ENCODE measurements at places on chromosomes 6 and 20.
A peak's percentile ranks its signal among the peaks of the same experiment; 100 is the strongest.

DNA sequence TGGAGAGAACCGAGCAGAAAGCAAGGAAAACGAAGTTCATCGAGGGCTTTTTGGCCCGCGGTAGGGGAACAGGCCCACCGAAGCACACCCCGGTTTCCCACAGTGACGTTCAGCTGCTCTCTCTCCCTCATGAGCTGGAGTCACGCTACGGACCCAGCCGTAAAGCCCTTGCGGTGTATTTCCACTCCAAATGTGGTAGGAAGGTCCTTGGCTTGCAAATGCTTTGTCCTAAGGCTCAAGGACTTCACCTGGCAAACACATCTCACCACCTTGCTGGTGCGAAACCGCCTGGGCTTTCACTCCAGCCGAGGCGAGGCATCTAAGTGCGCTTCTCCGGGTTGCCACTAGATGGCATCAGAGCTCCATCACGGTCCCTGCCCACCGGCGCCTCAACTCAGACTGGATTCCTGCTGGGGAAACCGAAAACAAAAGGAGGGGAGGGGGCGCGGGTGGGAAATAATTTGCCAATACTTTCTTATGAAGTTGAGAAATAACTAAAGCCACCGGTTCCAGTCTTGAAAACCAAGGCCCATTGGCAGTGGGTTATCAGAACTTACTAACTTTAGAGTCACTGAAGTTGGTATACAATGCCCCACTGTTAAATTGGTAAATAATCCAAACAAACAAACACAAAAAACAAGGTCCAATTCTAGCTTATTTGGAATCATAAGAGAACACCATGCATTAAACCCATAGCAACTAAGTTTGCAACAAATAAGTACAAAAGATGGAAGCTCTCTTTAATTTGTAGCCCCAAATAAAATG lies 13.4 kb upstream of the FOXC1 start:
- peak; percentile 49 for DNase-seq

- DNase-seq = no peak
Observed at GRCh38 chr6:163496205-163496604, 81.7 kb downstream of the QKI start.

DNA sequence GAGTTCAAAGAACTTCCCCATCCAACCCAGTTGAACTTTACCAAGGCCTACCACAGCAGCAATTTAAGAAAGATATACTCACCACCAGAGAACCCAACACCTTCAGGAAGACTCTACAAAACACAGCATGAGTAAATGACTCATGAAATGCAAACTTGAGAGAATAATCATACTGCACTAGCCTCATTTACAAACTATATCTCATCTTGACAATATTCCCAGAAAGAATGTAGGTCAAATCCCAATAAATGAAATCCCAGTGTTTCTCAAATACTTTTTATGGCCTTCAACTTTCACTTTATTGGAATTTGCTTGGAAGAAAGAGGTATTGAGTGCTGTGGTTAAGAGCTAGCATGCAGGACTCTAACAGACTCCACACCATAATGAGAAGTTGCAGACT lies 60.0 kb downstream of the FYN start:
- DNase-seq = no peak

- DNase-seq = no peak
Observed at GRCh38 chr6:157813750-157814455, 9.1 kb upstream of the SNX9 start.

DNA sequence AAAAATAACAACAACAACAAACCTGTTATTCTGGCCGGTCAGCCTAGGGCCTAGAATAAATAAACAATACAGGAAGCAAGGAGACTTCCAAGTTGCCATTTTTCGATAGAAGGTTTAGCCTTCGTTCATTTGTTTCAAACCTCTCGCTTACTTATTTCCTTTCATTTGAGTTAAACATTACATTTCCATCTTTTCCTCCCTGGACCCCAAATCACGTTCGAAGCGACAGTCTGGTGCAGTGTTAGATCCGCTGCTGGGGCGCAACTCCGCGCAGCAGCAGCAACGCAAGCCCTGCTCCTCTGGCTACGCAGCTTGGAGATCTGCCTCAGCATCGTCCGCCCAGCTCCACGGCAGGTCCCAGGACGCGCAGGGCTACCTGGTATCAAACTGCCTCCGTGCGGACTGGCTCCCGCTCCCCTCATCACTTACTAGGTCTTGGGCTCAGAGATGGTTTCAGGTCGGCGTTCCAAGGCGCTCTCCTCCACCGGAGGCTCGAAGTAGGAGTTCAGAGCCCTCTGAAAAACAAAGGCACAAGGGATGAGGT lies 530 bp downstream of the TDP2 start:
- DNase-seq = no peak

GRCh38 chr6:117117652-117118051 lies 147.7 kb upstream of the VGLL2 start:
- DNase-seq = no peak

GRCh38 chr6:17268114-17268513 lies 13.0 kb upstream of the RBM24 start:
- DNase-seq = no peak

DNA sequence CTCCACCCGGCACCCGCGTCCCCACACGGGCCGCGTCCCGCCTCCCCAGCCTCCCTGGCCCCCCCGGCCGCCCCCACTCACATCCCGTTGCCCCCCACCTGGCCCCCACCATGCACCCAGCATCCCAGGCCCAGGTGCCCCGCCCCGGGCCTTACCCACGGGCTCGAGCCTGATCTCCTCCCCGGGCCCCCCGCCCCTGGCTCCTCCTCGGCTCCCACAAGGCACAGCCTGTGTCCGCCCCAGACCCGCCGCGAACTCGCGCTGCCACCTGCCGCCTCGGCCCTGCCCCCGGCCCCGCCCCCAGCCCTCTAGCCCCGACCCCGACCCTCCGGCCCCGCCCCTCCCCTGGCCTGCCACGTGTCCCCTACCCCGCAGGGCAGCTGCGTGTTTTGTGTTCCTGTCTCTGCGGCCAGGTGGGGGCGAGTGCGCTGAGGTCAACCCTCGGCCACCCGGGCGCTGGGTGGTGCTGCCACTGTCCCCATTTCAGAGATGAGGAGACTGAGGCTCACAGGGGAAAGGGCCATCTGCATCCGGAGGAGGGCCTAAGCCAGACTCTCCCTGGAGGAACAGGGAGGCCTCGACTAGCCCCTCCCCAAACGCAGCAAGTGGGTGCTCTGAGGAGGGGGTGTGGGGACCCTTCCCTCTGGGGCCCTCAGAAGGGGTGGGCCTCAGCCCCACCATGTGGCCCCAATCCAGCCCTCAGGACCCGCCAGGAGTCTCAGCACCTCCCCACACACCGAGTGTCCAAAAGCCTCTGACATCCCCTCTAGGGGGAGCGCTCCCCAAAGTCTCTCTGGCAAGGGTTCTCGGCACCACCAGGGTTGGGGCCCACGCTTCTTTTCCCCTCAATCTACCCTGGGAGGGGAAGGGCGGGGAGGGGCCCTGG lies 99.8 kb downstream of the TAF4 start:
- DNase-seq = no peak

All from NCI-H524 (cell line).